ENCODE measurements at places on chromosomes 2 and 18.

DNA sequence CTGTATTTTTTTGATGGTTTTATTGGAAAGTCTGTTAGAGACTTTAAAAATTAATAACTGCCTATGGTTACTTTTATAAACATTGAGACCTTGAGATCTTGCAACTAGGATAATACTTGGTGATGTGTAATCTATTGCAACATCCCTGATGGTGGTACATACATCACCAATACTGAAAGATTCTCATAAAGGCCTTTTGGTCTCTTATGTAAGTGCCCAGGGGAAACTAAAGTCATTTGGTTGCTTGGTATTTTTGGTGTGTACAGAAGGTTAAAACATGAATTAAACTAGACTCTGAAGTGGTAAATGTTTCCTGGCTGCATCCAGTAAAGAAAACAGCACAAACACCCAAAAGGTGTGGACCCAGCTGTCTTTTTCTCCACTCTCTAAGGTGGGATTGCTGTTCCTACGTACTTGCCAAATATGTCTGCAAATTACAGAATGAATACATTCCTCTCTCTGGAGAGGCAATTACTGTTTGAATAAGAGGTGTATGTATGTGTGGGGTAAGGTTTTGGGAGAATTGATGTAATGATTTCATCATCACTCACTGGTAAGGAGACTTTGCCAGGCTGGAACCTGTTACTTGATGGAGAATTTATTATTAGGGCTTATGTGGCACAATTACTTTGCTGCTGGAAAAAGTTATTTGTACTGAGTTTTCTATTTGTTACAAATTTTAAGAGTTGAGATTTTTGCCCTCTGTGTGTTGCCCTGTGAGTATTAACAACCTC lies 3.6 kb downstream of the B3GNT2 start:
- no peak for DNase-seq

GRCh38 chr2:27606611-27607010 lies 22.2 kb downstream of the CCDC121 start:
- no peak for DNase-seq

GRCh38 chr2:101467306-101467705 lies 7.6 kb downstream of the RFX8 start:
- DNase-seq, result no peak

DNA sequence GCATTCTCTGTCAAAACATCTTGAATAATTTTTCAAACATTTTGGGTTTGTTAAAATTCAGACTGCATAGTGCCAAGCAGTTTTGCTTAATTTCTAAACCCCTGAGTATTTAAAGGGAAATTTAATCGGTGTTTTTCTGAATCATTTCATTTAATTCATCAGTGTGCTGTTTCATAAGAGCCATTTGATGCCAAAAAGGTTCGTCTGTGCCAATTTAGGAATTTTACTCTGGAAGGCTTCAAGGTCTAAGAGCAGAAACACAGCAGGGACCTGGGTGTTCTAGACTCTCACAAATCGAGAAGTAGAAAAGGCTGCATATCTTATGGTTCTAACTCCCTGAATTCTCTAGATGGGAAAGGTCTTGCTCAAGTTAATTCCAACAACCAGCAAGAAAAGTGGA lies 311.9 kb upstream of the NT5C1B start:
- no peak for DNase-seq

DNA sequence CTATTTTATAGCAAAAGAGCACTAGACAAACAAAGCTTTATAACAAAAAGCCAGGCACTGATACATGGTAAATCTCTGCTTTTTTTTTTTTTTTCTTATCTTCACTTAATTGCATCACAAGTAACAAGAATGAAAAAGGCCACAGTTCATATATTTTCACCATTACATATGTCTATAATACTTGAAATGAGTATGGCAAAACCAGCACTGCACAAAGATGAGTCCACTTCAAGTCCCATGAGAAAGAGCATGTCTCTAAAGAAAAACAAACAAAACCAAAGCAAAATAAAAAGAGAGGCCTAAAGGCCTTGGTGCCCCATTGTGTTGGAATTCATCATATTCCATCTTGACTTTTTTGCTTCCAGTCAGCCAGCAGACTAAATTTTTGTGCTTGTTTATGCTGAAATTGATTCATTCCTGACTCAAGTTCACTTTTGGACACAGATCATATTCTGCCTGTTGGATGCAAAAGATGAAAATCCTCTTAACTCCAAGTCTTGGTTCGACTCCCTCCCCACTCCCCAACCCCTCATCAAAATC lies 264.9 kb upstream of the CCDC68 start:
- no peak for DNase-seq

DNA sequence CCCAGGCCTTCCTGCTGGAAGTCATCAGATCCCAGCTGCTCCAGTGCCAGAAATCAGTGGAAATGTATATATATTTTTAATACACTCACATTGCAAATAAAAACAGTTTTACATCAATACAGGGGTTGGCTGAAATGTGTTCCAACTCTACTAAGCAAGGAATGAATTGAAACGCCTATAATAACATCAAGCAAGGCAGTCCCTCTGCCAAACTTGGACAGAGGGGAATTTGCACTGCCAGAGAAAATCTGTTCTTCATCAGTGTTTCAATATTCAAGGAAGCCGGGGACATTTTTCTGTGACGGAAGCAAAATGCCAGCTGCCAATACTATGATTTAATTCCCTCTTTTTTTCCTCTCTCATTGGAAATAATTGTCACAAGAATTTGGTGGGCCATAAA lies 335.3 kb downstream of the TNS1 start:
- DNase-seq, result peak; percentile 48

DNA sequence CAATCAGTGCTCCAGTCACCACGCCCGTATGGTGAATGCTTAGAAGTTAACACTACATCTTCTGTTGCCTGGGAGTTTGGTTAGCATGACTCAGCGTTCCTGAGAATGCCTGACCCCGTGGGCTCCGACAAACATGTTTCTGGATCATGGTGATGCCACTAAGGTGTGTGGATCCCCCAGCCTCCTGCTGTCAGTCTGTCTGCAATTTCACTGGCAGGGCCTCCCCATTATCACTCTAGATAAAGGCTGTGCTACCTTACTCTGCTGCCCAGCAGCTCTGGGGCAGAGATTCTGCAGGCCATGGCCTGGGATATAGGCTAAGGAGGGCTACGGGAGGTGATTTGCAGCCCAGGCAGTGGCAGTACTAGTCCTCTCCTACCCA lies 66.0 kb downstream of the STPG4 start:
- DNase-seq, result no peak

- peak; percentile 66 for DNase-seq
These were observed 18.8 kb upstream of the TSPYL6 start for GRCh38 chr2:54274781-54275242.

GRCh38 chr18:23512641-23513040 lies 9.3 kb downstream of the RMC1 start:
- no peak for DNase-seq

DNA sequence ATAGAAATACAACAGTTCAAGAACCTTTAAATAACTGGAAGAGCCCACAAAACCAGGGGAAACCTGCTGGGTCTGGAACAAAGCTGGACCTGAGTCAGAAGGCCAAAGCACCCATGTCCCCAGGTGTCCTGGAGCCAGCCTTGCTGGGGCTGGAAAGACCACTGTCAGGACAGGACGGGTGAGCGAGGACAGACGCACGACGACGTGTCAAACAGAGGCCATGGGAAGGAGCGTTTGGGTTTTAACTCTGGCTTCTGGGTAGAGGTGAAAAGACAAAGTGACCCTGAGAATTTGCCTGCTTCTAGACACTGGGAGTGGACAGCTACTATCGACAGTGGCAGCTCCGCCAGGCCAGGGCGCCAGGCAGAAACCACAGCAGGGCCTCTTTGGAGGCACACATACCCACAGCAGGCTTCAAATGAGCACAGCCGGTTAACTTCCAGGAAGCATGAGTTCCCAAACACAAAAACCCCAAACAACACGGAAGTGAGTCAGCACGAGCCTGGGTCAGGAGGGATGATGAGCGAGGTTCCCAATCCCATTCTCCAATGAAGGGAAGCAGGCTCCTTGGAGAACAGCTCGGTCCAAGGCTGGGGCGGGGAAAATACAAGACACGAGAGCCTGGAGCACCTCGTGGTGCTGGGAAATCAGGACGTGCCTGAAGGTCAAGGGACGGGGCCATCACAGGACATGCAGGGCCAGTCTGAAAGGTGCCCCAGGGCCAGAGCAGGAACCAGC lies 208.0 kb downstream of the TWIST2 start:
- DNase-seq, result no peak

DNA sequence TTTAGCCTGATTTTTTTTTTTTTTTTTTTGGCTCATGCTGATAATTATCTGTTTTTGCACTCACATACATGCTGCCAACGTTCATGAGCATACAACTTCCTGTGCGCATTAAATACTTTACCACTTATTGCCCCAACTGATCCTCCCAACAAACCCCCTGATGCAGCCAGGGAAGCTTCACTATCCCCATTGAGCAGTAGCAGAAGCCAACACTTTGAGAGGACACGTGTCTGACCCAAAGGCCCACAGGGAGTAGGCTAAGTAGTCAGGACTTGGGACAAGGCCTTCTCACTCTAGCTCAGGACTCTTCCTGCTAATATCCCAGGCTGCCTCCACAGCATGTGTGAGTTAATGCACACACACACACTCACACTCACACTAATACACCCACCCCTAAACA lies 36.2 kb upstream of the MAT2A start:
- no peak for DNase-seq

DNA sequence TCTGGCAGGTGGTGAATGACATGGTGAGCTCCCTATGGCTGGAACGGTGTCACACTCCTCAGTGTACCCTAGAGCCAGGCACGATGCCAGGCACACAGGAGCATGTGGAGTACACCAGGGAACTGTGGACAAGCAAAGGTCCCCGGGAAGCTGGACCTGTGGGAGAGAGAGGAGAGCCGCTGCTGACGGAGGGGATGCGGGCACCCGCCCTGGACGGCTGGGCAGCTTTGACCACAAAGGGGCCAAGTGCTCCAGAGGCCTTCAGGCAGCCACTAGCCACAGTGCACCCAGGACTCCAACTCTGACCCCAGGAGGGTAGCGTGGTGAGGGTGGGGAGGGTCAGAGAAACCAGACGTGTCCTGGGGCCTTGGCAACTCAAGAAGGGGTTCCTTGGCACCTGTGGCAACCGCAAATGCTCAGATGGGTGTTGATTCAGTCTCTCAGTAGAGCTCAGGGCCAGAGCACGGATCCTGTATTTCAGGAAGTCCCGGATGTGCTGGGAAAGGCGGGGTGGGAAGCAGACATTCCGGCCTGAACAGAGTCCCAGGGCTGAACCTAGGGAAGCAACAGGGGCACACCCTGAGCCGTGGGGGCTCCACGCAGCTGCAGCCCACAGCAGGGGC lies 2.3 kb upstream of the MAB21L4 start:
- no peak for DNase-seq

DNA sequence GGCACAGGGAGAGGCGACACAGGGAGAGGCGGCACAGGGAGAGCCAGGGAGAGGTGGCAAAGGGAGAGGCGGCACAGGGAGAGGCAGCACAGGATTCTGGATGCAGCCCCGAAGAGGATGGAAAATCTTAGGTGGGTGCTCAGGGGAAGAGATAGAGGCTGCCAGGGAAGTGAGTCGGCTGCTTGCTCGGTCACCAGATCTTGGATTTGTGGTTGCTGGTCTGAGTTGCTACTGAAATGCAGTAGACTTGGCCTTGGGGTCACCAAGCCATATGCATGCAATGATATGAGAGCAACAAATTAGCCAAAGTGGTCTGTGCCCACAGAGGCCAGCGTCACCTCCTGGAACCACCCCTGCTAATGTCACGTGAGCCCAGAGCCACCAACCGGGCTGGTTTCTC lies 117.2 kb upstream of the SALL3 start:
- no peak for DNase-seq

GRCh38 chr2:140643761-140644187 lies 1487.0 kb downstream of the LRP1B start:
- DNase-seq, result no peak

DNA sequence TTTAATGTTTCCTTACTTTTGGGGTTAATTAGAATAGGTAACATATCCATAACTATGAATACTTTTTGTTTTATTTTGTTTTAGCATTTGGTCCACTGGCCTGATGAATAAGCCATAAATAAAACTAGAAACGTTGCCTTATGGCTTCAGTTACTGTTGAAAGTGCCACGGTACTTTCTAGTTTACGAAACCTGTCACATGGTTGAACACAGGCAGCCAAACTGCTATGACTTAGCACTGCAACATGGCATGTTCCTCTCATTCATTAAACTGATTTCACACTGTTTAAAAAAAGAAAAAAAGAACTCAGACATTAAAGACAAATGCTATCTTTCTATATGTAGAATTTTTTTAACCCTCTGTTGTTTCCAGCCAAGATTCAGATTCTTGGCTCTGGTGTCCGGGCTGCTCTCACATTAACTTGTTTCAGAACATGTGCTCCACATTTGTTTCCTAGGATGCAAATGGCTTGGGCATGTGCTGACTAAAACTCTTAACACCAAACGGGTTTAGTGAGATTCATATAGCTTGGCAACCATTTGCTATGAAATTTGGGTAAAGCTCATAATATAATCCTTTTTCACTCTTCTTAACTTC lies 323.9 kb upstream of the RND3 start:
- DNase-seq, result peak; percentile 23

- DNase-seq, result no peak
These were observed 78.4 kb downstream of the NEB start for GRCh38 chr2:151655663-151656398.

GRCh38 chr2:237084444-237084843 lies 1.2 kb upstream of the COPS8 start:
- no peak for DNase-seq

DNA sequence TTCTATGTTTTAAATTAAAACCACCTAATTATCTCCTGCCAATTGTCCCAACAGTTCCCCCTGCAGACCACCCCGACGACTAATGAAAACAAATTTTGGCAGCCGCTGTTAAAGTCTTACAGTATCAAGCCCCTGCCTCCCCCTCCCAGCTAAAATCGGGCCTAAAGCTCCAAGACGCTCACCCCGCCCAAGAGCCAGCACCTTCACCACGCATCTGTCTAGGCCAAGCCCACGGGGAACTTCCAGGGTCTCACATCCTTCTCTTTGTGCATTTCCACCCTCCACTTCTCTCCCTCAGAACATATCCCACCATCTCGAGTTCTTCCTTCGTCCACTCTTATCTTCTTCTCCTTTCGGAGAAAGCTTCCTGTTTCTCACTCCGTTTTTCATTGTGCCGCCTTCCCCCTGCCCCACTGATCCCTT lies 445 bp downstream of the PRPF40A start:
- peak; percentile 9 for DNase-seq

DNA sequence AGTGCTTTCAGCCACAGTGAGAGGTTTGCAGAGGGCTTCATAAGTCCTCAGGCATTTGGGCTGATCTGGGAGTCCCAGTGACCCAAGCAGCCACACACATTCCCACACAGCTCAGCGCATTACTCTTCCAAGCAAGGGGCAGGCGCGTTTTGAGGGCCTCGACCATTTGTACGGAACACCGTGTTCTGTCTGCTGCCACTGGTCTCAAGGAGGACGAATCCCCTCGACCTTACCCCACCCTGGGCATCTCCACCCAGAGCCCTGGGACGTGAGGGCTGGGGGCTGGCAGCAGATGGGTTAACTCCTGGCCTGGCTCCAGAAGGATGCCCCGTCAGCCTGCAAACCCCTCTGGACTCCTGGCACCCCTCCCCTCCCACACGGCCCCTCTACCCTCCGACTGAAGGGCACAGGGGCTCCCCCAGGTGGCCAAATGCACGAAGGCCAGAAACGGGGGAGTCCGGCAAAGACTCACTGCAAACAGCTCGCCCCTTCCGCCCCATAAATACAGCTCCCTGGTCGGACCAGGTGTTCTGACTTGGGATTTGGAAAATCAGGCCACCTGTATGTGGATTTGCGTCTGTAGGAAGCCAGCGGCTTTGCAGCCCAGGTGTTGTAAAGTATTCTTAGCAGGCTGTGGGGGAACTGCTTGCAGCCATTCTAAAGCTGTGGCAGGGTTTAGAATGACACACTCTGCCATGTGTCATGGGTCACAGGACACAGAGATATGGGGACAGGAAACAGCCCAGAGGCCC lies 33.6 kb upstream of the PTMA start:
- DNase-seq, result peak; percentile 77

GRCh38 chr2:68901199-68901514 lies 30.0 kb upstream of the BMP10 start:
- no peak for DNase-seq

Data from GM03348 (cell line).